GM23248 (cell line): ENCODE measurements at places on chromosomes 7 and 10. TPM values are rescaled to one million over a fixed set of nuclear protein-coding genes. Genes with fewer than 3 reads are reported as not detected.
A peak's percentile ranks its signal among the peaks of the same experiment; 100 is the strongest.

The SPAM1 gene
- total RNA-seq, result not detected in 2 replicates

The LRRC17 gene
- total RNA-seq, result 1.5 TPM in 1 of 2 replicates, not detected in the other

DNA sequence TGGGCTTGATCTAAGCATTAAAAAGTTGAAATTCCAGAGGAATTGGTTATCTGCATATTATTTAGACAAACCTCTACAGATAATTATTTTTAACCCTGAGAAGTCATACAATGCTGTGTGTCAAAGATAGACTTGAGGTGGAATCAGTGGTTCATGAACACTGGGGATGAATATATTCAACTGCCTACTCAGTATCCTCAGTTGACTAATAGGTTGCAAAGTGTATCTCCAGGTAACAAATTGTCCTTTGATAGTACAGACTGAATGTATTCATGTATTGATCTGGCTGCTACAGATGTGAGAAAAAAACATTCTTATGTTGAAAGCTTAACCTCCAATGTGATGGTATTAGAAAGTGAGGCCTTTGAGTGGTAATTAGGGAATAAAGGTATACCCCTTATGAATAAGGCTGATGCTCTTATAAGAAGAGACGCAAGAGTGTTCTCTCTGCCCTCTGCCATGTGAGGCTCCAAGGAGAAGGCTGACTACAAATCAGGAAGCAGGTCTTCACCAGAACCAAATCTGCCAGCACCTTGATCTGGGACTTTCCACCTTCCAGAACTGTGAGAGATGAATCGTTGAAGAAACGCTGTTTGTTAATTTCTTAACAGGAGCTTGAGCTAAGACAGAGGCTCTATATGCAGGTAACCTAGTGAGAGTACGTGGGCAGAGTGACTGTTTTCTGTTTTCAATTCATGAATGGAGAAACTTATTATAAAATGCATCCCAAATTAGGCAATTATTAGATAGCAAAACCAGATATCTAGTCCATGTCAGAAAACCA, 7.5 kb downstream of the MRPL32 start:
- peaks cover 31% of the 10 kb centered on the region for H3K36me3 ChIP-seq
- H3K27ac ChIP-seq, result no peak overlapping the region
- no peaks in the 10 kb centered on the region for H3K27me3 ChIP-seq
- H3K4me3 ChIP-seq, result no peak overlapping the region
- DNase-seq, result no peak
- 0 out of 2 replicates have a peak, but pooled peaks cover 5% of the 10 kb centered on the region for H3K4me1 ChIP-seq

DNA sequence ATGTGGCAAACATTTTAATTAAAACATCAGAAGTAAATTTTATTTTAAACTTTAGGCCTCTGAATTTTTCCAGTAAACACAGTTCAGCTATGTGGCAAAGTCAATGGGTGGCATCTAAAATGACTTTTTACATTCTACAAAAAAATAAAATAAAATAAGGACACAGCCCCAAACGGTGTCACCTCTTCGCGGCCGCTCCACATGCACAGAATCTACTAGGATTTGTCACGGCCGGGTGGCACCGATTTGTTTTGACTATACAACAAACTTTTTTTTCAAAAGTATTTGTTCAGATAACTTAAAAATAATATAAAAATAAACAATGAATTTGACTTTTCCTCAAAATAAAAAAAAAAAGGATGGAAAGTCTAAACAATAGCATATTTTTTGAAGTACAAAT, 127.8 kb downstream of the EBF3 start:
- H3K4me1 ChIP-seq, result no peaks in the 10 kb centered on the region
- H3K36me3 ChIP-seq, result no peaks in the 10 kb centered on the region
- H3K4me3 ChIP-seq, result no peak overlapping the region
- no peak overlapping the region for H3K27ac ChIP-seq
- no peak for DNase-seq

DNA sequence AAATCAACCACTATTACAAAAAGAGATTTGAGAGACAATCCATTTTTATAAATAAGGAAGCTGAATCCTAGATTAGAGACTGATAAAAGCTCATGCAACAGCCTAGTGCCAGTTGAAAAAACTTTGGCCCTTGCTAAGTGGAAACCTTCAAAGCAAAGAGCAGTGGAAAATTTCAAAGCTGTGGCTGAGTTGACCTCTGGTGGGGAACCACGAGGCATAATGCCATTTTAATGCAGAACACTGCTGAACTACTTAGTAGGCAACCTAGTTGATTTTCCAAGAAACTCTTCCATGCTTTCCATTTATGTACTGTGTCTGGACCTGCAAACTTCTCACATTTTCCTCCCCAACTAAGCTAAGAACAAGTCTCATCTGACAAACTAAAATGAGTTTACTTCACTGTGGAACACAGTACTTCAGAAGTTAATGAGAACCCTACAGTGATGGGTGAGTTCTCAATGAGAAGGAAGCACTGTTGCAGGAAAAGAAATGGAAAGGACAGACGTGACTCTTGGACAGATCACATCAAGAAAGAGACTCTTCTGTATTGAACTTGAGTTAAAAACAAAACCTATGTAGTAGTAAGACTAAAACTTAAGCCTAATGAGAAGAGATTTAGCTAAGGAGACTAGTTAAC, 19.5 kb downstream of the FZD9 start:
- H3K36me3 ChIP-seq, result peaks cover 59% of the 10 kb centered on the region
- no peak overlapping the region for H3K4me3 ChIP-seq
- H3K27ac ChIP-seq, result no peak overlapping the region

DNA sequence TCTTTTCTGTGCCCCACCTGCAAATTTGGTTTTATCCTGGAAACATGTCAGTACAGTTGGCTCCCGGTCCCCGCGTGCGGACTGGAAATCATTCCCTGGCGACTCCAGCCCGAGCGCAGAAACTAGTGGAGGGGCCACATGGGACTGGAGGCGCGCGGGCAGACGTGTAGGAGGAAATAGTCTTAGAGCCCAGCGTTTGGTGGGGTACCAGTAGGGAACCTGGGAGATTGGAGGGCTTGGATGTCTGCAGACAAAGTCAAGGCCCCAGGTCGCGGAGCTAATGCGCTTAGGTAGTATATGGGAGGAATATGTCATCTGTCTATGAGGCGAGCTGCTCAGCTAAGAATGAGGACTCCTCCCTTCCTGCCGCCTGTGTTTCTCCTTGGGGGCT, 1.3 kb downstream of the GALNT17 start:
- no peaks in the 10 kb centered on the region for H3K36me3 ChIP-seq
- H3K27me3 ChIP-seq, result peaks cover 24% of the 10 kb centered on the region
- no peak for DNase-seq
- no peaks in the 10 kb centered on the region for H3K4me1 ChIP-seq
- no peak overlapping the region for H3K4me3 ChIP-seq

GRCh38 chr7:92735707-92736106, 100.7 kb downstream of the CDK6 start:
- H3K27ac ChIP-seq, result peak overlapping the region; percentile 45
- H3K4me3 ChIP-seq, result peak overlapping the region; percentile 14; the same call in 1 of the 2 replicates

- DNase-seq, result no peak
- H3K27me3 ChIP-seq, result no peaks in the 10 kb centered on the region
- H3K27ac ChIP-seq, result no peak overlapping the region
Observed at GRCh38 chr10:85612378-85612775, 754.2 kb downstream of the GRID1 start.

GRCh38 chr7:130288829-130289228, 4.1 kb upstream of the CPA4 start:
- no peaks in the 10 kb centered on the region for H3K27me3 ChIP-seq
- H3K4me1 ChIP-seq, result peaks cover 24% of the 10 kb centered on the region
- no peak for DNase-seq
- H3K27ac ChIP-seq, result no peak overlapping the region
- H3K36me3 ChIP-seq, result no peaks in the 10 kb centered on the region

DNA sequence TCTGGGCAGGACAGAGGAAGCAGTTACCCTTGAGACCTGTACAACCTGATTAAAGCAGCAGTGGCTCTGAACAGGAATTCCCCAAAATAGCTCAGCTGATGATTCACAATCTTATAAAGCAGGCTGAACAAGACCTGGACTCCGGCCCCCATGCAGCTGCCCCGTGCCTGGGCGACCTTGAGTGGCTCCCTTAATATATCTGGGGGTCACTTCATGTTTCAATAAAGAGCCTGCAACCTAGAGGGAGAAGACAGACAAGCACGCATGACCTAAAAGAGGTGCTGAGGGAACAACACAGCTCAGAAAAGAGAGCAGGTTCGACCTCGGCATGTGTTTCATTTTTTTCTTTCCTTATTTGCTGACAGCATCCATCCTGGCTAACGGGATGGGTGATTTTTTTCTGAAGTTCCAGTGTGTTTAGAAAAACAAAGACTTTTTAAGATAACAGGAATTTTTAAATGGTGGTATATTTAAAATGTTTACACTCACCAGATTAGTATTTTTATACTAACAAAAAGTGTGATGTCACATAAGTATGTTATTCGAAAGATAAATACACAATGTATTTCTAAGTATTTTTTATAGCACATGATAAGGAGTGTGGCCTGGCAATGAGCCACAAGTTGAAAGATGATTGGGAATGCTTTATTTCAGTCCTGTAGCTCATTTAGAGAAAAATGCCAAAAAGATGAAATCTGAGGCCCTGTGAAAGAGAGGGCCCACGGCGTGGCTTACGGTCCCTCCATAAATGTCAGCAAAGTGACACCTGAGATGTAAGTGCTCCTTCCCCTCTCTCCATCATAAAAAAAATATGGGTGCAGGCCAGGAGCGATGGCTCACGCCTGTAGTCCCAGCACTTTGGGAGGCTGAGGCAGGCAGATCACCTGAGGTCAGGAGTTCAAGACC, 161.3 kb downstream of the SLIT1 start:
- no peak overlapping the region for H3K4me3 ChIP-seq
- no peak overlapping the region for H3K27ac ChIP-seq
- no peaks in the 10 kb centered on the region for H3K36me3 ChIP-seq
- H3K27me3 ChIP-seq, result peaks cover 3% of the 10 kb centered on the region

DNA sequence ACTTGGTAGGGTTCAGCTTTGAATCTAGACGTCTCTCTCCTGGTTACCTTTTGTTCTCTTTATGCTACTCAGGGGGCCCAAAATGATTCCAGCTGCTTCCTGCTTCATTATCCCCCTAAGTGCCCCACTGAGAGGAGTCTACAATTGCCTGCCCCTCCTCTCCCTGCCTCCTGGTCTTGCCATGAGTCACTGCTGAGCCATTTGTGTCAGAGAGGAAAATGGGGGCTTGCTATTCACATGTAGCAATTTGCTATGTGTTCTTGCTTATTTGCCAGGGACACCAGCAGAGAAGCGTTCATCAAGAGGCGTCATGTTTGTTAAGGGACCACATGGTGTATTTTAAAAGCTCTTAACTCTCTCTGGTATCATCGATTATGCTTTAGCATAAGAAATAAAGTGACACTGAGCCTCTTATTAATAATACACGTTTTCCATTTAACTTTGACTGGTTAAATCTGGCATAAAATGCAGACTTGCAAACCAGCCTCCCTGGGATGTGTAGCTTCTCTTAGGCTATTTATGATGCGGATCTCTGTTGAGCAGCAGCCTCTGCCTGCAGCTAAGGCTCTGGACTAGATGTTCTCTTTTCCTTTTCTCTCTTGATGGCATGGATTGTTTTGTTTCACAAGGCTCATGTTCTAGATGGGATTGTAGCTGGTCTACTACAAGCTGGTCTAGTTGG, 239.3 kb downstream of the AUTS2 start:
- H3K27ac ChIP-seq, result no peak overlapping the region
- peaks cover 5% of the 10 kb centered on the region; the same call in 1 of the 2 replicates for H3K27me3 ChIP-seq
- no peaks in the 10 kb centered on the region for H3K4me1 ChIP-seq
- no peak overlapping the region for H3K4me3 ChIP-seq
- no peaks in the 10 kb centered on the region for H3K36me3 ChIP-seq

GRCh38 chr10:42475168-42476098, 162.9 kb downstream of the ZNF33B start:
- peak overlapping the region; percentile 63 for H3K4me3 ChIP-seq
- H3K27me3 ChIP-seq, result no peaks in the 10 kb centered on the region
- H3K4me1 ChIP-seq, result no peaks in the 10 kb centered on the region
- no peaks in the 10 kb centered on the region for H3K36me3 ChIP-seq

- no peak overlapping the region for H3K4me3 ChIP-seq
- no peaks in the 10 kb centered on the region for H3K4me1 ChIP-seq
- DNase-seq, result no peak
- no peaks in the 10 kb centered on the region for H3K27me3 ChIP-seq
- peaks cover 4% of the 10 kb centered on the region; the same call in 1 of the 2 replicates for H3K36me3 ChIP-seq
- no peak overlapping the region for H3K27ac ChIP-seq
Observed at GRCh38 chr10:70114902-70115301, 17.7 kb downstream of the AIFM2 start.
